Activated B cell treated with CpG ODN at 0.5 μM for 24 hours (primary cell): ENCODE measurements at places on chromosomes 7 and 10.

- no peak for DNase-seq
Observed at GRCh38 chr7:43242628-43243255, 130.3 kb downstream of the HECW1 start.

DNA sequence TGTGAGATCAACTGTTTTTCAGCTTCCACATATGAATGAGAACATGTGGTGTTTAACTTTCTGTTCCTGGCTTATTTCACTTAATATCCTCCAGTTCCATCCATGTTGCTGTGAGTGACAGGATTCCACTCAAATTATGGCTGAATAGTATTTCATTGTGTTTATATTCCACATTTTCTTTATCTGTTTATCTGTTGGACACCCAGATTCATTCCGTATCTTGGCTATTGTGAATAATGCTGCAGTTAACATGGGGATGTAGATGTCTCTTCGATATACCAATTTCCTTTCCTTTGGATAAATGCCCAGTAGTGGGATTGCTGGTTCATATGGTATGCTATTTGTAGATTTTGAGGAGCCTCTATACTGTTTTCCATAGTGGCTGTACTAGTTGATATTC lies 47.9 kb downstream of the GALNT11 start:
- no peak for DNase-seq

DNA sequence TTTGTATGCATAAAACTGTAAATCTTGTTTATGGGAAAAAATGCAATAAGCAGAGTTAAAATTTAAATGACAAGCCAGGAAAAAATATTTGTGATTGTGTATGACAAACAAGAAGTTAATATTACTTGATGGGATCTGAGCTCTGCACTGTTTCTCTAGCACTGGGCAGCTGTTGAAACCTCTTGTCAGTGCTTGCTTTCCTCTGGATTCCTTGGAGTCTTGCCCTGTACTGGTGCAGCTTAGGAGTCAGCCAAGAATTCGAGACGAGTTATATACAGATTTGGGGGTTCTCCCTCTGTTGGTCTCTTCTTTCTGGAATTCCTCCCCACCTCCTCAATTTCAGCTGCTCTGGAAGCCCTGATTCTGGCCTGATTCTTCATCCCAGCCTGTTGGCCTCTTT lies 24.3 kb upstream of the OPN4 start:
- DNase-seq: no peak

DNA sequence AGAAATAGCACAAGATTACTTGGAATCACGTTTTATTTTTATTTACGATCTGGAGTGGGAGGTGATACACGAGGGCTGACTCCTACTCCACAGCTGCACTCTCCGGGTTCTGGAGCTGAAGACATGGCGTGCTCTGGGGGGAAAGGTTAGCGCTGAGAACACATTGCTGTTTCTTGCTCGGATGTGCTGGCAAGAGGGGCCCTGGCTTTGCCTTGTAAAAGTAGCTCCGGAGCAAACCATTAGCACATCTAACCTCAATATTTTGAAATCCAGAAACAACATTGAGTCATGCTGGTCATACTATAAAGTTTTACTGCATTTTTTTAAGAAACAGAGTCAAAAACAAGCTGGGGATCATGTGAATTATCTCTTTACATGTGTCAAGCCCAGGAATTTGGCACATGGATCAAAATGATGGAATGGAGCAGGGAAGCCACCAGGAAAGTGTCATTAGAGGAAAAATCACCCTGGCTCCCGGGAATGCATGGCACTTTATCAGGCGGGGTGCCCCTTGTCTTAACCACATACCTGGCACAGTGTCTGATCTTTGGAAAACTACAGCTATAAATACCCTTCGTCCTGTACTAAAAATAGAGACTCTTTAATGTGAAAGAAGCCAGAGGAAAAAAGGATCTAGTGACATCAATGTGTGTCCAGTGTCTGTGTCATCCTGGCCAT lies 31.6 kb upstream of the LYZL1 start:
- DNase-seq: no peak

DNA sequence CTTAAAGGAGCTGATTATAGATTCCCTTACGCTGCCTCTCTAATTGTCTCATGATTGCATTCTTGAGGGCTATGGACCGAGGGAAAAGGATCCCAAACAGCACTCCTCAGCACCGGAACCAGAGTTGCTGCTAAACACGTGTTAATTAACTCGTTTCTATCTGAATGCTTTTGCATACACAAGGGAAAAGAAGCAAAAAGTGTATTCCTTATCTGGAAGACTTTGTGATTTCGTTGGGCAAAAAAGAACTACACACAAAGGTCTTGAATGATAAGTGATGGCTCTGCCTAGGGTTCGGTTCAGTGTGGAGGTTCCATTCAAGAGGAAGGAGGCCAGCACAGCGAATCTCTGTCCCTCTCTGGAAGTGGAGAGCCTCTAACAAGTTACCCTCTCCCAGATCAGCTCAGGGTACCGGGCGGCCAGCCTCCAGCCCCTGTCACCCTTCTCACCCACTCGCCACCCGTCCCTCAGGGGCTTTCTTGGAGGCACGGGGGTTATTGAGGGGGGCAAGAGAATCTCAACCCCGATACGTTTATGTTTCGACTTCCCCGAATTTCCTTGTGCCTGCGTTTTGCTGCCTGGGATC lies 515 bp upstream of the SLC4A2 start:
- DNase-seq: no peak

GRCh38 chr10:71301371-71301916 lies 17.6 kb upstream of the SLC29A3 start:
- DNase-seq: no peak
